ENCODE measurements at places on chromosomes 2 and 18.

- DNase-seq, result no peak
These were observed 149.7 kb upstream of the TANK start for GRCh38 chr2:161010503-161011015.

GRCh38 chr2:36770542-36771287 is 74.2 kb downstream of the VIT start:
- no peak for DNase-seq

GRCh38 chr2:81355436-81355835 is 1050.9 kb upstream of the LRRTM1 start:
- no peak for DNase-seq

- no peak for DNase-seq
These were observed 310.7 kb upstream of the MYT1L start for GRCh38 chr2:2641541-2642410.

DNA sequence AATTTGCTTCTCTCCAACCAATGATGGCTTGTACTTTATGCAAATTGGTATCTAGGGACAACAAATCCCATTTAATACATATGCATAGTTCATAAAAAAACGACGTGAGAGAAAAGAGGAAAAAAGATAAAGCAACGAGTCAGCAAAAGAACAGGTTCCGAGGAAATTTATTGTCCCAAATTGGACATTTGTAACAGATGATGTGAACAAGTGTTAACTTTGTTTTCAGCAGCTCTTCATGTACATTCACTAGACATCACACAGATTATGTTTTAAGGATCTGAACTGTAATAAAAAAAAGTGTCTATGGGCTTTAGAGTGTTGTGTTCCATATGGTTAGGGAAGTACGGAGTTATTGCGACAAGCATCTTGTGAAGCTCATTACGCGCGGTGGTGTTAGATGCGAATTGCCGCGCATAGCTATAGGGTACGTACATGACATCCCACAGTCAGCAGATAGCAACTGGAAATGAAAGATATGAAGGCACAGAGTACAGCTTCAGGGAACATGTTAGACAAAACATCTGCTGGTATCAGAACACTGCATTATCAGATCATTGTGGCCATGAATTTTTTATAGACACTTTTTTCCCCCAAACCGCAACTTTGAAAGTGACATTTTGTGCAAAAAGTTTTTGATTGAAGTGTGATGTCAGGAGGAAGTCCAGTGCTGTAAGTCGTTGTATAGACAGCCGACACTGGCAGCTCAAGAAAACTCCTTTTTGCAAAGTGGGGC is 1073.1 kb upstream of the FANCL start:
- DNase-seq, result no peak

DNA sequence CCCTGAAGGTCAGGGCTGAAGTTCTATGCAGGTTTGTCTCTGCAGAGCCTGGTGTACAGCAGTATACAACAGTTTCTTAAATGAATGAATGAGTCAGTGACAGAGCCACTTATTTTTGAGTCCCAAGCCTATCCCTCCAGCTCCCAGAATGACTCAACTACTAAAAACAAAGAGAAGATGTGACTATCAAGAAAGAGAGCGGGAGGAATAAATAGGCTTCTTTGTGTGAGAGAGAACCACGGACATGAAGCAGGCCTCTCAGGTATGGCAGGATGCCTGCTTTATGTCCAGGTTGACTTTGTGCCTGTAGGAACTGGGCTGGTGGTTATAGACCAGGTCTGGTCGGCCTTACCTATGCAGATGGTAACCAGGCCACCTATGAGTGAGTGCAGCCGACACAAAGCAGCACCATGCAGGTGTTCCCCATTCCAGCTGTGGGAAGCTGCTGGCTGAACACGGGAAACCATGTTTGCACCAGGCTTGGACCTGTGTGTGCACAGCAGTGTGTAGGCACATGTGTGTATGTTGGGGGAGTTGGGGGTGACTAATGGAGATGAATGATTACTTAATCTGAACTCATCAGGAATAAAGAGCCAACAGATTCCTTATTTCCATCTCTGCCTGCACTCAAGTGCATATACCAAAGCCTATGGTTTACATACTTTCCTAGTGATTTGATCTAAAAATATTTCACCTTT is 171.0 kb downstream of the OSR1 start:
- no peak for DNase-seq
